ENCODE measurements at places on chromosomes 11 and 22. TPM values are rescaled to one million over a fixed set of nuclear protein-coding genes. Genes with fewer than 3 reads are reported as not detected.

DNA sequence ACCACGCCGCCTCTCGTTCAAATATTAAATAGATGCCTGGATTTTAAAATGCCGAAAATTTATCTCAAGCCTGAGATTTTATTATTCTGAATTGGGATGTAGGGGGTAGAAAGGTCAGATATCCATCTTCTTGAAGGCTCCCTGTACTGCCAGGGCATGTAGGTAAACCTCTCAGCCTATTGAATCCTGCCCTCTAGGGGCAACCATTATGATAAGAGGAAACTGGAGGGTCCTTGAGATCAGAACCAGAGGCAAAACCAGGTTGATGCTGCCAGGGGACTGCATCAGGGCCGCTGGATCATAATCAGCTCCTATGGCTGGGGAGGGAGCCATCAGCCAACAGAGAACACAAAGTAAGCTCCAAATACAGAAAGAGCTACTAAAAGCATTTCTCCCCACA, 92.4 kb downstream of the KCNC1 start:
- DNase-seq: no peak
- H3K27me3 ChIP-seq: peaks cover 3% of the 10 kb centered on the region
- H3K4me1 ChIP-seq: no peaks in the 10 kb centered on the region

GRCh38 chr11:68148071-68148805, 27.1 kb upstream of the CHKA start:
- H3K27ac ChIP-seq: no peak overlapping the region
- H3K4me3 ChIP-seq: no peak overlapping the region
- DNase-seq: no peak
- H3K27me3 ChIP-seq: no peaks in the 10 kb centered on the region
- H3K4me1 ChIP-seq: peaks cover 20% of the 10 kb centered on the region

DNA sequence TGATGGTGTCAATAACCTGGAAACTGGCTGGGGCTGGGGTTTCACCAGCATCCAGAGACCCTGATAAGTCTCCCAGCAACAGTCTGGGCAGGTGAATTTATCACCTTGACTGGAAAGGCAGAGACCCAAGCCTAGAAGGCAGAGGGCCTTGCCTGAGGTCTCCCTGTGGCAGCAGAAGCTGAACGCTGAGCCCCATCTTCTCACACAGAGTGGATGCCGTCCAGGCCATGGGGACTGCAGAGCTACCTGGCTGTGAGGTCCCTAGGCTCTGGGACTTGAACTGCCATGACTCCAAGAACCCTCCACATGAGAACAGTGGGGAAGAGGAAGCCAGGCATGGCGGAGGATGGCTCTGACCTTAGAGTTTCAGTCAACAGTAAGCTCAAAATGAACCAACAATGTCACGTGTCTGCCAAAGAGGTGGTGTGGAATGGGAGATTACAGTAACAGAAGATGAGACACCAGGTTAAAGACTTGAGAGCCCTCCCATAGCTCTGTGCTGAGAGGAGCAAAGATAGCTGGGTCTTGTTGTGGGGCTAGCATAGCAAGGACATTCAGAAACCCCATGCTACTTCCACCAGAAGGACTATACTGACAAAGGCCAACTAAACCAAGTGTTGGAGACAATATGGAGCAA, 79.1 kb upstream of the LINC01488 start:
- no peaks in the 10 kb centered on the region for H3K36me3 ChIP-seq
- no peaks in the 10 kb centered on the region for H3K27me3 ChIP-seq
- DNase-seq: no peak
- H3K27ac ChIP-seq: peak overlapping the region; percentile 82

Gene NAV2
- total RNA-seq: 0.25 TPM

DNA sequence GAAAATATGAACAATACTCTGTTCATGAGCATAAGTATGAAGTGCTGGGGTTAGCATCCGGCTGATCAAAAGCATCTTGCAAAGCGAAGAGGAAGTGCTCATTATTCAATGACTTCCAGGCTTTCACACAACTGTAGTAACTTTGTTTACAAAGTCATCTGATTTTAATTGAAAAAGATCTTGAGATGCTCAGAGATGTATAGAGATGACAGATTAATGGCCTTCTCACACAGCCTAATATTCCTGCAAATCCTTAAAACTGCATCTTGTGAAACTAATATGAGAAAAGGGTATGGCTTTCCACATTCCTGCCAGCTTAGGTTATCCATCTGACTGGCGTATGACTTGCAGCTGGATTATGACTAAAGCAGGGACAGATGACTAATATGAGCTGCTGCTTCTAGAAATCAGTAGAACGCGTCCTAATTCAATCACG, 125.4 kb downstream of the CASP12 start:
- no peak for DNase-seq
- H3K4me3 ChIP-seq: no peak overlapping the region
- no peak overlapping the region for H3K27ac ChIP-seq
- H3K27me3 ChIP-seq: no peaks in the 10 kb centered on the region
- no peaks in the 10 kb centered on the region for H3K4me1 ChIP-seq
- no peaks in the 10 kb centered on the region for H3K36me3 ChIP-seq

GRCh38 chr11:69003866-69004367, 9.1 kb downstream of the MRGPRF start:
- peaks cover 98% of the 10 kb centered on the region for H3K27me3 ChIP-seq
- no peak for DNase-seq
- no peak overlapping the region for H3K4me3 ChIP-seq
- no peaks in the 10 kb centered on the region for H3K4me1 ChIP-seq
- no peaks in the 10 kb centered on the region for H3K36me3 ChIP-seq
- H3K27ac ChIP-seq: no peak overlapping the region

DNA sequence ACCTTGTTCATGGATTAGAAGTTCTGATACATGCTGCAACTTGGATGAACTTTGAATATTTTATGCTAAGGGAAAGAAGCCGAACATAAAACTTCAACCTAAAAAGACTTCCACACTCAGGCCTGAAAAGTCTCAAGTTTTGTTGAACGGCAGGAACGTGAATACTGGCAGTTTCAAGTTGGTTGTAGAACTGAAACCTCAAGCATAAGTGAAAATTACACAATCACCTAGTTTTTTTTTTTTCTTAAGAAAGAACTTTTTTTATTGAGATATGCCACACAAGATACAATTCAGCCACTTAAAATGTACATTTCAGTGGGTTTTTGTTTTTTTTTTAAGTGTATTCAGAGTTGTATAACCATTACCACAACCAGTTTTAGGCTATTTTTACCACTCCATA, 50.8 kb upstream of the ADORA2A start:
- no peak for DNase-seq
- no peak overlapping the region for H3K4me3 ChIP-seq
- no peaks in the 10 kb centered on the region for H3K27me3 ChIP-seq
- no peaks in the 10 kb centered on the region for H3K4me1 ChIP-seq
- no peak overlapping the region for H3K27ac ChIP-seq

GRCh38 chr11:57134284-57134683, 47.5 kb upstream of the LRRC55 start:
- H3K36me3 ChIP-seq: no peaks in the 10 kb centered on the region
- no peaks in the 10 kb centered on the region for H3K27me3 ChIP-seq
- no peak overlapping the region for H3K4me3 ChIP-seq
- H3K4me1 ChIP-seq: no peaks in the 10 kb centered on the region

Gene KCNJ11
- total RNA-seq: 3.3 TPM

DNA sequence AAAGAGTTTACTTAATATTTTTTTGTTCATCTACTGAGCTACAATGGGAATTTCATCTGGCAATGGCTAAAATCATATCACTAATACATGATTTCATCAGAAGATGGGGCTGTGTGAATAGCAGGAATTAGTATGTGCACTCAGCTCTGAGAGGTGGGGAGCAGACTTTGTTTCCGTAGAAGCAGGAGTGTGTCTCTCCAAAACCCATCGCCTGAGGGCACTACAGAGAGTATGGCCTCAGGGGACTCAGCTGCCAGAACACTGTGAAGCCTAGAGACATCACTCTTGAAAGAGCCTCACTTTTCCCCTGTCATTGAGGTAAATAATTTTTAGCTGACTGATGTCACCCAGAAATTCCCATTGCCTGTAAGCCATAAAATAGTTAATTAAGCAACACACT, 261.4 kb upstream of the ISX start:
- H3K4me1 ChIP-seq: no peaks in the 10 kb centered on the region
- no peak overlapping the region for H3K27ac ChIP-seq
- DNase-seq: no peak
- H3K27me3 ChIP-seq: no peaks in the 10 kb centered on the region

Gene CNTF
- total RNA-seq: 3.2 TPM

- H3K27me3 ChIP-seq: peaks cover 58% of the 10 kb centered on the region
- no peak for DNase-seq
- no peak overlapping the region for H3K4me3 ChIP-seq
- H3K27ac ChIP-seq: no peak overlapping the region
These were observed 117.9 kb downstream of the KCNQ1OT1 start for GRCh38 chr11:2581931-2582350.

DNA sequence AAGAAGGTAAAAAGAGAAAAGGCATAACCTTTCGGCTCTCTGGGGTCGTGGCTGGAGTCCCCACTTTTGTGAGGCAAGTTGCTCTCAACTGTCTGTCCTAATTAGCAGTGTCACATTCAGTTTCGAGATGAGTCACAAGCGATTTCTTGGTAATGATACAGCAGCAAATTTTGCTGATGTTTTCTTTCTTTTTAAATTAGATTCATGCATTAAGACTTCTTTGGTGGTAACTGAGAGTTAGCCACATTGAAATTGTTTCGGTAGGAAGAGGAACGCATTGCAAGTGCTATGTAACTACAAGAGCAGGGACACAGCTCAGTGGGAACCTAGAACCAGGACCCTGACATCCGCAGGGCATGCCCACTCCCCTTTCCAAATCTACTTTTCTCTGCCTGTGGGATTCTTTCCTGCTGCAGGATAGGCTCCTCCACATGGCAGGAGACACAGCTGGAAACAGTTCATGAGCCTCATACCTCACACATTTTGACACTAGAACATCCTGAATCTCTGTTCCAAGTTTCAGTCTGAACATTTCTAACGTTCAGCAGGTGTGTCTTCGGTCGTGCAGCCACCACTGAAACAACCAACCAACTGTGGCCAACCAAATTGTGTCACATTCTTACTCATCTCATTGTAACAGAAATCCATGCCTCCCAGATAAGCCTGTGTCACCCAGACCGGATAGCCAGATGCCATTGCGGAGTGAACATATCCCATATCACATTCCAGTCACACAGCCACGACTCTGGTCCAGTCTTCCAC, 987.6 kb downstream of the NTM start:
- no peak for DNase-seq
- H3K36me3 ChIP-seq: no peaks in the 10 kb centered on the region
- H3K4me1 ChIP-seq: no peaks in the 10 kb centered on the region
- H3K4me3 ChIP-seq: no peak overlapping the region
- no peak overlapping the region for H3K27ac ChIP-seq

DNA sequence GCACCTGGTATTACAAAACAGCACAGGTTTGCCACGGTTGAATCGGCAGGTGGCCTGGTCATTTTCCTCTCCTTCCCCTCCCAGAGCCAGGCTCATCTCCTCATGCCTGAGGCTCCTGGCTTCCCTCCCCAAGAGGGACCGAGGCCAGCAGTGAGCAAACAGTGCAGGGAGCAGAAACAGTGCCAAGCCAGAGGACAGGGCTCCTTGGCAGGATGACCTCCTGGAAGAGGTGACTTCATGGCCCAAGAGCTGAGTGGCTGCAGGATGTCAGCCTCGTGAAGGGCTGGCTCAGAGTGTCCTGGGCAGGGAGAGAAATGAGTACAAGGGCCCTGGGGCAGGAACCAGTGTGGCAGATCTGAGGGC, 22.8 kb upstream of the PPFIA1 start:
- H3K4me3 ChIP-seq: no peak overlapping the region
- H3K27ac ChIP-seq: no peak overlapping the region
- peaks cover 4% of the 10 kb centered on the region for H3K4me1 ChIP-seq
- no peaks in the 10 kb centered on the region for H3K36me3 ChIP-seq
- H3K27me3 ChIP-seq: peaks cover 71% of the 10 kb centered on the region

DNA sequence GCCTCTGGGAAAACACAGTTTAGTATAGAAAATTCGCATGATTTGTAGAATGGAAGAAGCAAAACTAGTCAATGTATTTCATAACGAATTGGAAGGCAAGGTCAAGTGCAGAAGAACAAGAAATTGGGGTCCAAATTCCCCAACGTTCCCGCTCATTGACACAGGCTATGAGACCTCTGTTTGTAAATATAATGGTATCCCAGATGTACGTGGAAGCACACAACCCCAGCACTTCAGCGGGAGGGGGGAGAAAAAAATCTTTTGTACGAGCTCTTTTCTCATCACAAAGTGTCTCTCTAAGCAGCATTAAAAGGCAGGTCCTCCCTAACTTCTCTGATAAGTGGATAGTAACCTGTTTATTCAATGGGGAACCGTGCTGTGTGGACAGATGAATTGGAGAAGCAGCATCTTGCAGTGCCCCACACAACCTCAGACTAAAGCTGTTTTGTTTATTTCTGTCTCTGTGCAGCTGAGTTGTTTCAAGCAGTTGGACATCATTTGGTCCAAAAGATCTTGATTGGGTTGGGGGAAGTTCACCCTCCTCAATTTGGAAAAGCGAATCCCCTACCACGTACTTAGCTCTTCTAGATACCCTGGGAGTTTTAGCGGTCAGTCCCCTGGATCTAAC, 1.1 kb upstream of the GAB2 start:
- peak overlapping the region; percentile 40 for H3K4me3 ChIP-seq
- no peak for DNase-seq
- no peaks in the 10 kb centered on the region for H3K36me3 ChIP-seq
- peak overlapping the region; percentile 82 for H3K27ac ChIP-seq

Gene UPK3A
- total RNA-seq: not detected

DNA sequence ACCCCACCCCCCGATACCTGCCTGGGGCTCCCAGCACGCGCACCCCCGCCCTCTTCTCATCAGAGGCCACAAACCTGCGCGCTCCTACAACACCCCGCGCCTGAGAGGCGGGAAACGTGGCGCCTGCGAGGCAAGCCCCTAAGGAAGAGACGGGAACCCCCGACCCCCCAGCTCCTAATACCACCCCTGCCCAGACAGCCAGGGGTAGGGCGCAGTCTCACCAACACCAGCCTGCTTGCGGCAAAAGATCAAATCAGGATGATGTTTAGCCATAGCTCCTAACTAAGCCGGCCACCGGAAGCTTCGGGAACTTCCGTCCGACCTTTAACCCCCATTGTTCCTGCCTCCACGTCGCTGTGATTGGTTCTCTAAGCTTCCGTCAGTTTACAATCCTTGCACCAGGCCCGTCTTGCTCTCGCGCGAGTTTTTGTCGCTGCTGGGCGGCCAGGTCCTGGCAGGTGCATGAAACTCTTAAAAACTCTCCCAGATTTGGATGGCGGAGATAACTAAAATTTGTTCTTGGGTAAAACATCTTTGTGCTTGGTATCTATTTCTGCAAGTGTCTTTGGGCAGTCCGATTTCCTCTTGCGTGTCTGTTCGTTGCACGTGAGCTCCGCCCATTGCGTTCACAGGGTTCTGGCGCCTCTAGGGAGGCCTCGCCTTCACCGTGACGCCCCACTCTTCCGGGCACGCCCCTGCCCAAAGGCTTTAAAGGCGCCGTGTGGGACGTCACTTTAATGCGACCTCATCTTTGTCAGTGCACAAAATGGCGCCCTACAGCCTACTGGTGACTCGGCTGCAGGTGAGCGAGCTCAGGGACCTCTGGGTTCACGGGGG, at the start of the genes ACO2 and PHF5A:
ACO2 (plus strand) TSS at position 737 of the 837 bp plus-strand sequence; CDS start at position 767, 30 bp downstream.
PHF5A (minus strand) TSS at position 312 of the 837 bp plus-strand sequence; CDS start at position 273, 39 bp downstream.
- peak within 1 kb of the TSS; percentile 97 for H3K27ac ChIP-seq
- H3K4me3 ChIP-seq: peak within 1 kb of the TSS; percentile 89
- H3K27me3 ChIP-seq: no peaks in the 10 kb centered on the region
- H3K36me3 ChIP-seq: peaks cover 76% of the 10 kb centered on the region
